ENCODE measurements at places on chromosomes 13 and 19.

DNA sequence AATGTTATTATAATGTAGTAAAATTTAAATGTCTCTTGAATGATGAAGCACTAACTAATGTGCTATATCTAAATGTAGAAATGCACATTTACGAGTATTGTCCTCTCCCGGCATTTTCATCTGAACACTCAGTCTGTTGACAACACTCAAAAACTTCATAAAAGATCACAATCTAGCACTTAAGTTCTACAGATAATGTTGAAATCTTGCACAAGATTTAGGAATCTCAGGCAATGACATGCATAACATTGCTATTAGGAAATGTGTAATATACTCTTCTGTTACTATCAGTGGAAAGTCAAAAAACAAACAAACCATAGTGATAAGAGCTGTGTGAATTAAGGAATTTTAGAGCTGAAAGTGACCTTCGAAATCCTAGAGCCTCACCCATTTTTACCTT lies 37.5 kb upstream of the XPO4 start:
- DNase-seq: no peak

DNA sequence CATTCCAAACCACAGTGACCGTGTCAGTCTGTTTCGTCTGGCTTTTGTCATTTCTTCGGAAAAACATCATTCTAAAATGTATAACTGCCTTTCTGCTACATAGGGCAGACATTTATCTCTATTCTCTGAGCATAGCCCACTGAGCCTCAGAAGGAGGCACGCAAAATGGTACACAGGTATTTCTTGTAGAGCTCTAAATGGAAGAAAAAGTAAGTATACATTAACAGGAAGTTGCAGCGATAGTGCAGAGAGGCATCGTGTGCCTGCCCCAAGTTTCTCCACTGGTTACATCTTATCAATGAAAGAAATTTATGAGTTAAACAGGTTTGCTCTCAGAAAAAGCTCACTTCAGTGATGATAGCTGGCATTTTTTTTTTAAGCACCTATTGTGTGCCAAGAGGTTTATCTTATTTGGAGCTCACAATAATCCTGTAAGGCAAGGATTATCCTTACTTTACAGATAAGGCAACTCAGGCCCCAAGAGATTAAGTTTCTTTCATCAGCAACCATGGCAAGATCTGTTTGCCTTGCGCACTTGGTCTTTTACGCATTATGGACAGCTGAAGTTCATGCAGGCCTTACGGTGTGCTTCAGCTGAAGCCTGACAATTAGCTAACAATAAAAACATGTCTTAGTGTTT lies 1.2 kb upstream of the RCBTB2 start:
- DNase-seq: no peak

DNA sequence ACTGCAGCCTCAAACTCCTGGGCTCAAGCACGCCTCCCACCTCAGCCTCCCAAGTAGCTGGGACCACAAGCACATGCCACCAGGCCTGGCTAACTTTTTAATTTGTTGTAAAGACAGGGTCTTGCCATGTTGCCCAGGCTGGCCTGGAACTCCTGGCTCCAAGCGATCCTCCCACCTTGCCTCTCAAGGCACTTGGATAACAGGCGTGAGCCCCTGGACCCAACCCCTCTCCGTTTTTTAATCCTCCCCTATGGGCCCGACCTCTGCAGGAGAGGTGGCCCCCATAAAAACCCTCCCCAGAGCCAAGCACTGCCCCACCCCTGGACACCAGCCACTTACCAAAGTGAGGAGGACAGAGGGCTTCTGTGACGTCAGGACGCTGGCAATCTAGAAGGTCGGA lies 28.6 kb downstream of the PEPD start:
- no peak for DNase-seq

DNA sequence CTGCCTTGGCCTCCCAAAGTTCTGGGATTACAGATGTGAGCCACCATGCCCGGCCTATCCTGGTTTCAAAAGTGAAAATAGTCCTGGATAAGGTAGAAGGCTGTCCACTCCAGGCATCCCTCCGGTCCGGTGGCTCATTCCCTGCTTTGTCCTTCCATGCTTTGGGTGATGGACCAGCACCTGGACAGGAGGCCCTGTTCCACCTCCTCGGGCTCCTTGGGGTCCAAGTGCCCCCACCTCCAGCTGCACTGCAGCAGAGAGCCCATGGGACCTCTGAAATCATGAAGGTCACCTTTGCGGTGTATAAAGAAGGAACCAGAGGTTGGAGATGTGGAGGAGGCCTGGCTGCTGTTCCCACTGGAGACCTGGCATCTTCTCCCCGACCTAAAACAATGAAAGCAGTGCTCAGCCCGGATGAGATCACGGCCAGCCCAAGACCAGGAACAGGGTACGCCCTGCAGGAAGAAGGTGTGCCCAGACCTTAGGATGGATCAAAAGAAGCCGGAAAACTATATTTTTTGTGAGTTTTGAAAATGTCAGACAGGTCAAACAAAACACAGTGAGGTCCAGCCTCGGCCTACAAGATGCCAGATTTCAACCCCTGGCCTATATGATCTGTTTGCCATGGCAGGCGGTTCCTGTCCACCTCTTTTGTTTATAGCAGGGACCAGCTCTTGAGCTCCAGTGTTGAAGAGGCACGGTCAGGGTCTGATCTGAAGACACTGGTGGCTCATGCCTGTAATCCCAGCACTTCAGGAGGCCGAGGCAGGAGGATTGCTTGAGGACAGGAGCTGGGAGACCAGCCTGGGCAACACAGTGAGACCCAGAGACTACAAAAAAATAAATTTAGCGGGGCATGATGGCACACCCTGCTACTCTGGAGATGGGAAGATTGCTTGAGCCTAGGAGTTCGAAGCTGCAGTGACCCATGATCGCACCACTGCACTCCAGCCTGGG lies 5.8 kb downstream of the LSR start:
- no peak for DNase-seq

DNA sequence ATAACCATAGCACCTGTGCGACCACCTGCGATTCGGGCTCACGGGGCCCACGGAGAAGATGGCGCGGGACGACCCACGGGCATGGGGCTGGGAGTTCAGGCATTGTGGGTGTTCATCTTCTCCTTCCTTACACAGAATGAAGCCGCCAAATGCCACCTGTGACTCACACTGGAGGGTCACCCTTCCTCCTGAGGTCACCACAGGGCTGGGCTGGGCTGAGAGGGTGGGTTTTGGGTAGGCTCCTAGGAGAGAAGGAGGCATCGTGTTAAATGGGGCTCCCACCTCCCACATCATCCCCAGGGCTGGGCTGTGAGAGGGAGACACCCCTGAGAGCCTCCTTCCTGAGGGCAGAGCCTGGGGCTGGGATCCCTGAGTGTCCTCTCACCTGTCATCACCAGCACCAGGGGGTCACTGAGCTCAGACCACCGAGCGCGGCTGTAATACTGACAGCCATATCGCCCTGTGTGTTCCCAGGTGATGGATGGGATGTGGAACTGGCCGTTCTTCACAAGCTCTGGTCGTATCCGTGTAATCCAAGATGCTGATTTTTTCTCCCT lies 1.4 kb downstream of the LILRB2 start:
- no peak for DNase-seq

DNA sequence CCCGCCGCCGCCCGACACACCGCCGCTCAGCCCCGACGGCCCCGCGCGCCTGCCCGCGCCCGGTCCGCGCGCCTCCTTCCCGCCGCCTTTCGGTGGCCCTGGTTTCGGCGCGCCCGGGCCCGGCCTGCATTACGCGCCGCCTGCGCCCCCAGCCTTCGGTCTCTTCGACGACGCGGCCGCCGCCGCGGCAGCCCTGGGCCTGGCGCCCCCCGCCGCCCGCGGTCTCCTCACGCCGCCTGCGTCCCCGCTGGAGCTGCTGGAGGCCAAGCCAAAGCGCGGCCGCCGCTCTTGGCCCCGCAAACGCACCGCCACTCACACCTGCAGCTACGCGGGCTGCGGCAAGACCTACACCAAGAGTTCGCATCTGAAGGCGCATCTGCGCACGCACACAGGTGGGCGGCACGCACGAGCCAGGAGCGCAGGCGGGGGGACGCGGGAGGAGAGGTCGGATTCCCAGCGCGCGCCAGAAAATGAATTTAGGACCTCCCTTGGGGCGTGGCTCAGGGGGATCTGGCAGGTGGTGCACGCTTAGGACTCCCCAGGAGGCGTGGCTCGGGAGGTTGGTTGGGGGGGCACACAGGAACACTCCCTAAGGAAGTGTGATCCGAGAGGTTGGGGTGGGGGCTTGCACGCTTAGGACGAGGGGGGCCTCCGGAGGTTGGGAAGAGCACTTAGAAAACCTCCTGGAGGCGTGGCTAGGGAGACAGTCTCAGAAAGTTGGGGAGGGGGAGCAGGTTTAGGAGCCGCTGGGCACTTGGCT lies 1.2 kb downstream of the KLF2 start:
- DNase-seq: peak; percentile 50

DNA sequence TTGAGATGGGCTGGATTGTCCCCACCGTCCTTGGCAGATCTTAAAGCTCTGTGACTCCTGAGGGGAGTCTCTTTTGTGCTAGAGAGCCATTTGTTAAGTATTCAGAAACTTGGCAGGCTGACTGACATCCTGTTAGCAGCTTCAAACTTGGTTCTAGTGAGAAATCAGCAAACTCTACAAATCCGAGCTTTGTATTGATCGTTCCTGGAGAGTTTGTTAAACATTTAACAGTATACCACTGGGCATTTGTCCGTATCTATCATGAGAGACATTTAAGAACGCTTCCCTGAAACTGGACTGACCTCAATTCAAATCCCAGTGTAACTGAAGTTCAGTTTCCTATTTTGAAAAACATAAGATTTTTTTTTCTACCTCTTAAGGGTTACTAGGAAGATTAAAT lies 3.1 kb downstream of the ATP12A start:
- DNase-seq: no peak

GRCh38 chr19:24173882-24174281 lies 86.9 kb downstream of the ZNF254 start:
- DNase-seq: no peak

- DNase-seq: no peak
Measured at GRCh38 chr19:30163663-30164062, 208.5 kb upstream of the ZNF536 start.

DNA sequence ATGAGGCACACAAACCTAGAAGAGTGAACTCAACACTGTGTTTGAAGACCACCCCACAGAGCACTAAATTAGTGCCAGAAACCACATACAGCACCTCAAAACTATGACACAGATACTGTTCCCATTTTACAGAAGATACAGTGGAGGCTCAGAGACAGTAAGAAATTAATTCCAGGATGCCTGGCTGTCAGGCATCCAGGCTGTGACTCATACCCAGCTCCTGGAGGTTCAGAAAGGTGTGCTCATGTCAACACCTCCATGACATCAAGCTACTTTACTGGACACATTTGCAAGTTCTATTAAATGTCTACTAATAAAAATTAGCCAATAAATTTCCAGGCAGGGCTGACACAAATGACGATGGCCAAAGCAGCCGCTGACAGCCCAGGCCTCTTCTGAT lies 176.3 kb downstream of the ABCC4 start:
- no peak for DNase-seq

DNA sequence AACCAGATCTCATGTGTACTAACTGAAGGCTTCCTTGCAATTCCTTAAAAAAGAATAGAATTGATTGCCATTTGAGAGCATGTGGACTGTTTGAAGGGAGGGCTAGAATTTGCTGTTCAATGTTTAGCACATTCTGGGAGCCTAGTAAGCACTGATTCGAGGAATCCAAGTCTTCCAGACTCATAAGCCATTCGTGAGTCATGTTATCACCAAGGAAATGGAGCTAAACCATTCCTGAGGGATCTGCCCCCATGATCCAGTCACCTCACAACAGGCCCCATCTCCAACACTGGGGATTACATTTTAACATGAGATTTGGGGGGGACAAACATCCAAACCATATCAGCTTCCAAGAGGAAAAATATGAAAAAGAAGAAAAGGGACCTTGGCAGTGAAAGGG lies 276.4 kb downstream of the KCNRG start:
- DNase-seq: no peak

GRCh38 chr13:72953391-72953965 lies 105.3 kb upstream of the KLF5 start:
- no peak for DNase-seq
